GM23248 (cell line): ENCODE measurements at places on chromosomes 5 and 9. TPM values are rescaled to one million over a fixed set of nuclear protein-coding genes. Genes with fewer than 3 reads are reported as not detected.

DNA sequence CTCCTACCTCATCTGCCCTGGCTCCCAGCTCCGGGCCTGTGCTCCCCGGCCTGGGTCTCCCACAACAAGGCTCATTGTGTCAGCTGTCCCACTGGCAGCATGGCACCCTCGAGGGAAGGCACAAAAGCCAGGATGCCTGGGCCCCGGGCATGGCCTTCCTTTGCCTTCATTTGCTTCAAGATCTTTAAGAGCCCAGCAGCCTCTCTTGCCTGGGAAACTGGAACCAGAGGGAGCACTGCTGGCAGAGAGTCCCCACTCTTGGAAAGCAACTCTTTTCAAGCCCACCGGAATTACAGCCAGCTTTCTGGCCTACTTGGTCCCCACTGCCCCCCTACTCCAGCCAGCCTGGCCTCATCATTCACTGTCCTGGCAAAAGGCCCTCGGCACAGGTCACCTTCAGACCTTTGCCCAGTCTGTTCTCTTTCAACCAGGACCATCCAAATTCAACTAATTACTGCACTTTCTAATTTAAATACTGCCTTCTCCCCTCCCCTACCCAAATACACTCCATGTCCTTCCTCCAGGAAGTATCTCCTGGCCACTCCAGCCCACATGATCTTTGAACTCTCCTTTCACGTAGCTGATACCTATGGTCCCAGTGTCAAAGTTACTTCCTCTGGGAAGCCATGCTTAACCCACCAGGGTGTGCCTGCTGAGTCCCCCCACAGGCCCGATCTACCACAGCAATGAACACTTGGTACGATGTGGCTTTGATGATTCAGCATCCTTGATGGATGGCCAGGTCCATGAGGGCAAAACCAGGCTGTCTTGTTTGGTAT lies 8.9 kb downstream of the ZER1 start:
- DNase-seq = no peak
- H3K4me1 ChIP-seq = no peaks in the 10 kb centered on the region
- H3K4me3 ChIP-seq = no peak overlapping the region

DNA sequence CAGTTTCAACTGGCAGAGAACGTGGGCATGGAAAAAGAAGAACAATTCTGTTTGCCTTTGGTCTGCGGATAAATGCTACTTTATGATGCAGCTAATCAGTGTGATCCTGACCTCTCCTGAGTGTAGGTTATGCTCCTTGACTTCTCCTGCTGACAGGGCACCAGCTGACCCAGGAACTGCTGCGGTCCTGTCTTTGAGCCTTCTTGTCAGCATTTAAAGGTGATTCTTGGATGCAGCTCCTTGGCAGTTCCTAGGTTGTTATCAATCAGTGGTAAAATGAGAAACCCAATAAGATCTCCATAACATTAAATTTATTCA lies 150.3 kb upstream of the FGF10 start:
- H3K4me3 ChIP-seq = no peak overlapping the region
- no peaks in the 10 kb centered on the region for H3K36me3 ChIP-seq
- H3K27ac ChIP-seq = no peak overlapping the region
- H3K4me1 ChIP-seq = no peaks in the 10 kb centered on the region
- no peak for DNase-seq

- H3K27me3 ChIP-seq = 0 out of 2 replicates have a peak, but pooled peaks cover 4% of the 10 kb centered on the region
- no peak overlapping the region for H3K4me3 ChIP-seq
- H3K36me3 ChIP-seq = no peaks in the 10 kb centered on the region
- DNase-seq = no peak
- no peak overlapping the region for H3K27ac ChIP-seq
These were observed 17.5 kb upstream of the ALDH1B1 start for GRCh38 chr9:38374847-38375571.

GRCh38 chr9:104682642-104683041 lies 11.7 kb upstream of the OR13D1 start:
- H3K4me3 ChIP-seq = no peak overlapping the region
- no peaks in the 10 kb centered on the region for H3K4me1 ChIP-seq
- H3K36me3 ChIP-seq = no peaks in the 10 kb centered on the region
- DNase-seq = peak; percentile 67
- no peak overlapping the region for H3K27ac ChIP-seq

DNA sequence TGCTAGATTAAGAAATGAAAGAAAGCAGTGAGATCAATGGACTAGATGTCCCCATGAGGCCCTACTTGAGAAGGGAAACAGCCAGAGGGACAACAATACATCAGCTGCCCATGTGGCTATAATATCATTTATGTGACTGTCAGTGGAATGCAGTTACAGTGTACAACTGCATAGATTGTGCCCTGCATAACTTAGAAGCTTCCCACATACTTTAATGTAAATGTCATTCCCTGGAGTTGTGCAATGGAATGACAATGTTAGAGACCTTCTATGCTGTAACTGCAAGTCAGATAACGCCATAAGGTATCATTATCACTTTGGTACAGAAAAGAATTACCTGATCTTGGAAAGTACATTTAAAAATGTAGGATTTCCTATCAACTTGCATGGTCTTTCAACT lies 67.4 kb downstream of the FBN2 start:
- peak; percentile 31 for DNase-seq
- H3K36me3 ChIP-seq = no peaks in the 10 kb centered on the region
- H3K27ac ChIP-seq = no peak overlapping the region
- H3K27me3 ChIP-seq = no peaks in the 10 kb centered on the region

- peak; percentile 64 for DNase-seq
- H3K4me1 ChIP-seq = no peaks in the 10 kb centered on the region
- H3K27me3 ChIP-seq = no peaks in the 10 kb centered on the region
- H3K27ac ChIP-seq = no peak overlapping the region
- no peak overlapping the region for H3K4me3 ChIP-seq
- H3K36me3 ChIP-seq = no peaks in the 10 kb centered on the region
These were observed 75.0 kb downstream of the TTC39B start for GRCh38 chr9:15231788-15232635.

DNA sequence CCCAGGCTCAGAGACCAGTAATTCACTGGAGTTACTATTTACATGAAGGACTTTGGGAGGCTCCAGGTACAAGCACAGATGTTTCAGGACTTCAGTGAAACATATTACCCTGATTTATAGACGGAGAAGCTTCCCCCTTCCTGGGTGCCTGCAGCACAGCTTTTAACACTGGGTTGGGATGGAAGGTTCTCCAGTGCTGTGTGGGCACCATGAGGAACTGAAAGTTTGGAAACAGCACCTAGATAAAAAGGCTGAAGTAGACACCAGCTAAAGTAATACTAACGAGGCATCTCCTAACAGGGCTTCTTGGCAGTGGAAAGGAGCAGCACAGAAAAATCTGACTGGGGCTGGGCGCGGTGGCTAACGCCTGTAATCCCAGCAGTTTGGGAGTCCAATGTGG lies 70.7 kb downstream of the GCNT1 start:
- H3K27ac ChIP-seq = no peak overlapping the region
- H3K4me3 ChIP-seq = no peak overlapping the region
- H3K27me3 ChIP-seq = no peaks in the 10 kb centered on the region
- no peaks in the 10 kb centered on the region for H3K36me3 ChIP-seq
- DNase-seq = no peak

DNA sequence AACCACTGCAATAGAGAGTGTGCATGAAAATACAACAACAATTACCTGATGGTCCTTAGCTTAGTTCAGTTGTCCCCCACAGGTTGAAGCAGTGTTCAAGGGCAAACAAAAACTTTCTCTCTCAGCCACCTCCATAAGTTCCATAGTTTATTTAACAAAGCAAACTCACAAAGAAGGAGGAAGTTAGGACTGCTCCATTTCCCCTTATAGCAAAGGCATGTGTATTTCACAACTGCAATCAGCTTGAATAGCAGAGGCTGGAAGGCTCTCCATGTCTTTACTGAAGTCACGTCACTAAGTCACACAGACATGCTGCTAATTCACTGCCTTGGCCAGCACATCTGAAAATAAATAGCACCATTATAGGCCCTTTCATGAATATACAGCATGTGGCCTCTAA lies 43.3 kb downstream of the DOCK8 start:
- DNase-seq = no peak
- no peak overlapping the region for H3K27ac ChIP-seq
- H3K27me3 ChIP-seq = no peaks in the 10 kb centered on the region
- H3K4me3 ChIP-seq = no peak overlapping the region
- H3K4me1 ChIP-seq = no peaks in the 10 kb centered on the region

- H3K27ac ChIP-seq = no peak overlapping the region
- H3K4me3 ChIP-seq = no peak overlapping the region
- DNase-seq = no peak
- H3K36me3 ChIP-seq = no peaks in the 10 kb centered on the region
- H3K27me3 ChIP-seq = no peaks in the 10 kb centered on the region
- H3K4me1 ChIP-seq = no peaks in the 10 kb centered on the region
These were observed 136.5 kb downstream of the KIF4B start for GRCh38 chr5:155150012-155150411.

DNA sequence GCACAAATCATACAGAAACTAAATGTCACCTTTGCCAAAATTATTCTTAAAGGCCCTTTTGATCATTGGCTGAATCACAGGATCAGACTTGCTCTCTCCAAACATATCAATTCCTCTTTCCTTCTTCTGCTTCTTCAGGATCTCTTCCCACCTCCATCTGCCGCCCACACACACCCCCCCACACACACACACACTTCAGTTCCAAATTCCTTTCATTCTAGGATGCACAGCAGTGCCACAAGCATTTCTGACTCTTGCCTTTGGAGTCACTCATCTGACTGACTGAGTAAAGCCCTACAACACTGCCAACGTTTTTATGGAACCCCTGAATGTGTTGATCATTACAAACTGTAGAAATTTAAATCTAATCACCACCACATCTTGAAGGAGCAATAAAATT lies 22.9 kb downstream of the DNAH5 start:
- H3K36me3 ChIP-seq = no peaks in the 10 kb centered on the region
- no peaks in the 10 kb centered on the region for H3K27me3 ChIP-seq

DNA sequence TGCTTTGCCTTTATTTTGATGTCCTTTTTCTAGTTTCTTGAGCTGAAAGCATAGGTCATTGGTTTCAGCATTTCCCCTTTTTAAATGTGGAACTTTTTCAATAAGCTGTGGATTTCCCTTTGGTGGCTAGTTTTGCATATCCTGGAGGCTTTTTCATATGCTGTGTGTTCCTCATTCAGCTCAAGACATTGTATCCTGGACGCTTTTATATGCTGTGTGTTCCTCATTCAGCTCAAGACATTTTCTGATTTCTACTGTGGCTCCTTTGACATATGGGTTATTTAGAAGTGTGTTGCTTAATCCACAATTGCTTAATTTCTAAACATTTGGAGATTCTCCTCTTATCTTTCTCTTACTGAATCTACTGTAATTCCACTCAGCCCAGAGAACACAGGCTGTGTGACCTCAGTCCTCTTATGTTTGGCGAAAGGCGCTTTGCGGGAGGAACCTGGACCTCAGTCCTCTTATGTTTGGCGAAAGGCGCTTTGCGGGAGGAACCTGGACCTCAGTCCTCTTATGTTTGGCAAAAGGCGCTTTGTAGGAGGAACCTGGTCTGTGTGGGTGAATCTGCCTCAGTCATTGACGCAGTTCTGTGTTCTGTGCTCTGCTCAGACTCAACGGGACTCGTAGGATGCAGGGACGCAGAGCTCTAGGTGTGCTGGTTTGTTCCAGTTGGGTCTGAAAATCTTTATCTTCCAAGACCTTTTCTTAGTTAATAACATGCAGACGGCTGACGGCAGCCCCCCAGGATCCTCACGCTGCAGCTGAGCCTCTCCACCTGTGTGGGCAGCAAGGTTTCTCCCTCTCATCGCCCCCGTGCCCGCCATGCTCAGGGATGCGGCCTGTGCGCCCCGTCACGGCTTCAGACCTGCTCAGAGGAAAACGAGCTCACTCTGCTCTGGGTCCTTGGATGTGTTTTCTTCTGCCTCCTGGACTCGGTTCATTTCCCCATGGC lies 6.0 kb upstream of the SLC9A3 start:
- H3K36me3 ChIP-seq = no peaks in the 10 kb centered on the region
- no peak for DNase-seq
- no peak overlapping the region for H3K27ac ChIP-seq
- H3K4me3 ChIP-seq = no peak overlapping the region

- 0 out of 2 replicates have a peak, but pooled peaks cover 5% of the 10 kb centered on the region for H3K27me3 ChIP-seq
- no peak overlapping the region for H3K4me3 ChIP-seq
- H3K4me1 ChIP-seq = peaks cover 11% of the 10 kb centered on the region
- no peaks in the 10 kb centered on the region for H3K36me3 ChIP-seq
- no peak for DNase-seq
These were observed 61.7 kb downstream of the HMCN2 start for GRCh38 chr9:130327070-130327780.

DNA sequence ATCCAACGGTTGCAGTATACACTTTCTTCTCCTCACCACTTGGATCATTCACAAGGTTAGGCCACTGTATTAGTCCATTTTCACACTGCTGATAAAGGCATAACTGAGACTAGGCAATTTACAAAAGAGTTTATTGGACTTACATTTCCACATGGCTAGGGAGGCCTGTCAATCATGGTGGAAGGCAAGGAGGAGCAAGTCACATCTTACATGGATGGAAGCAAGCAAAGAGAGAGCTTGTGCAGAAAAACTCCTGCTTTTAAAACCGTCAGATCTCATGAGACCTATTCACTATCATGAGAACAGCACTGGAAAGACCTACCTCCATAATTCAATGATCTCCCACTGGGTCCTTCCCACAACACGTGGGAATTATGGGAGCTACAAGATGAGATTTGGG lies 81.8 kb upstream of the DAP start:
- H3K27me3 ChIP-seq = peaks cover 13% of the 10 kb centered on the region
- H3K4me3 ChIP-seq = no peak overlapping the region
- H3K27ac ChIP-seq = no peak overlapping the region
- no peaks in the 10 kb centered on the region for H3K4me1 ChIP-seq

DNA sequence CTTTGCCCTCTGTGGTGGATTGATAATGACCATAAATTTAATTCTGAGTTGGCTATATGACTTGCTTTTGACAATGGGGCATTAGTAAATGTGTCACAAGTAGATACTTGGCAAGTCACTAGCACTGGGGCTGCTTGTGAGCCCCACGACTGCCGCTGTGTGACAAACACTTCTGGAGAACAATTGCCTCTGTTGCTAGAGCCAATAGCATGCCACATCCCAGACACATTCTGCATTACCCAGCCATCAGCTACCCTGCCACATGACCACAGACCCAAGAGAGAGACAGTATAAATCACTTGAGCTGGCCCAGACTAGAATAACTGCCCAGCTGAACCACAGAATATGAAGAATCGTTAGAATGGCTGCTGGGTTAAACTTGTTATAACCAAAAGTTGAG lies 753.2 kb upstream of the DMAC1 start:
- no peak for DNase-seq
- H3K36me3 ChIP-seq = no peaks in the 10 kb centered on the region
- H3K4me3 ChIP-seq = no peak overlapping the region
- no peak overlapping the region for H3K27ac ChIP-seq

The IFNA21 gene
- not detected in 2 replicates for polyA plus RNA-seq

The BTNL3 gene
- not detected in 2 replicates for polyA plus RNA-seq

The MPDZ gene
- polyA plus RNA-seq = 14.9 and 17.2 TPM in 2 replicates

The QRFP gene
- 0.18 and 0.53 TPM in 2 replicates for polyA plus RNA-seq

The APBA1 gene
- polyA plus RNA-seq = 0.93 and 1.6 TPM in 2 replicates

The BARHL1 gene
- not detected in 2 replicates for polyA plus RNA-seq

The SH2D3C gene
- not detected in 2 replicates for polyA plus RNA-seq

The AQP7 gene
- polyA plus RNA-seq = not detected in 2 replicates

The CFAP77 gene
- not detected in 2 replicates for polyA plus RNA-seq
